ENCODE measurements at places on chromosomes 2 and 18.

DNA sequence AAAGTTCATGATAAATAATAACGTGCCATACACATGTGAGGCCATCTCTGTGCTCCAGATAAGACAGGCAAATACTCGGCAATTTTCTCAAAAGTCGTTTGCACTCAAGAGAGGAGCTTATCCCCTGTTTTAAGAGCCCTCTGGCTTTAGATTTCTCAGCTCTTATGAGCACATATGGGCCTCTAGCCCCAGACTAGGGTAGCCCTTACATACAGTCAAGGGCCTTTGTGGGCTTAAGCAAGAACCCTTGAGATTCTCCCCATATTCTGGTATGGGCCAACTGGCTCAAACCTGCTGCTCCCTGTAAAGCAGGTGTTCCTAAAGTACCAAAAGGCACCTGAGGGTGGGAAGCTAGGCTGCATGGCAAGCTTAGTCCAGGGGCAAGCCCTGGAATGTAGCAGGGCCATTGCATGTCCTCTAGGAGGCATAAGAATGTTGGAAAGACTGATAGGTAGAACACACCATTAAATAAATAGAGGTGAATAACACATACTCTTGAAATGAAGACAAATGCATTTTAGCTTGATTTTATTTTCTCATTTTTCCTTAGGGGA, 66.1 kb downstream of the FASTKD2 start:
- no peak for DNase-seq

DNA sequence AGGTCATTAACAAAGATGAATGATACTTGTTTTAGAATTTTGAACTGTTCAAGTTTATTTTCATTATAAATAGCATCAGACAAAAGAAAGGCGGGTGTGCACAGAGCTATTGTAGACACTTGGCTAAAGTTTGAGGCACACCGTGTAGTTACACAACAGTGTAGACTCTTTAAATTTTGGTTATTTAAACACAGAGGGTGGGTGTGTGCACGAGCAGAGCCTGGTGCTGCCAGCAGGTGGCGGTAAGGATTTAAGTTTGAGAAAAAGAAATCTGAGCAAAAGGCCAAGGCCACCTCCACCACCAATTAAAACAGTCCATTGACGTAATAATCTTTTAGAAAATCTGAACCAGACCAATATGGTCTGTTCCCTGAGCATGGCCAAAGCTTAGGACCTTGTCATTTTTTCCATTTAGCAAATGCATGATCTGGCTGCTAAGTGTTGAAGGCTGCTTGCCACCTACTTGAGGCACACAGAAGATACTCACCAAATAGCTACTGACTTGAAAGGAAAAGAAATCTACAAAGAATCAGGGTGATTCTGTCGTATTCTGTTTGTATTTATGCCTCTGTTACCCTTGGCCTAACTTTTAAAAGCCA, 14.3 kb downstream of the COPS7B start:
- DNase-seq: no peak

DNA sequence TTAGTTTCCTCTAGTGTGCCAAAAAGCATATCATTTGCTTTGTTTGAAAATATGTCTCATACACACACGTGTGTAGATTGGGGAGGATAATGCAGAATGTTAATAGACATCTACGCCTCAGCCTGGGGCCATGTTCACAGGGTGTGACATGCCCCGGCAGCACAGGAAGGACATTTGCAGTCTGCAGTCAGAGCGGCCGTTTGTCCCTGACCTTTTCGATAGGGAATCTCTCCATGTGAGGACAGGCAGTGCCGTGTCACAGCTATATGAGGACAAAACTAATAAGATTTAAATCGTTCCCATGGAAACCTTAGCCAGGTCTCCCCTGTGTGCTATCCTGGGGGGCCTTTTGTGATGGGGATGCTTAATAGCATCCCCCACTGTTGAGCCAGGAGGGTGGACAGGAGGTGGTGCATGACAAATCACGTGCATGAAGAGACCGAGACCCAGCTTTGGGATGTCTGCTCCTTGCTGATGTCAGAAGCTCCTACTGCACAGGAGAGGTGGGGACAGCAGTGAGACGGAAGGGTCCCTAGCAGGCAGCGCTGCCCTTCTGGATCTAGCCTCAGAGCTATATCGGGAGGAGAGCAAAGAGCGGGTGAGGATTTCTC, 100.6 kb downstream of the RNF144A start:
- DNase-seq: no peak

GRCh38 chr2:211455216-211455841, 898.9 kb downstream of the CPS1 start:
- DNase-seq: no peak

DNA sequence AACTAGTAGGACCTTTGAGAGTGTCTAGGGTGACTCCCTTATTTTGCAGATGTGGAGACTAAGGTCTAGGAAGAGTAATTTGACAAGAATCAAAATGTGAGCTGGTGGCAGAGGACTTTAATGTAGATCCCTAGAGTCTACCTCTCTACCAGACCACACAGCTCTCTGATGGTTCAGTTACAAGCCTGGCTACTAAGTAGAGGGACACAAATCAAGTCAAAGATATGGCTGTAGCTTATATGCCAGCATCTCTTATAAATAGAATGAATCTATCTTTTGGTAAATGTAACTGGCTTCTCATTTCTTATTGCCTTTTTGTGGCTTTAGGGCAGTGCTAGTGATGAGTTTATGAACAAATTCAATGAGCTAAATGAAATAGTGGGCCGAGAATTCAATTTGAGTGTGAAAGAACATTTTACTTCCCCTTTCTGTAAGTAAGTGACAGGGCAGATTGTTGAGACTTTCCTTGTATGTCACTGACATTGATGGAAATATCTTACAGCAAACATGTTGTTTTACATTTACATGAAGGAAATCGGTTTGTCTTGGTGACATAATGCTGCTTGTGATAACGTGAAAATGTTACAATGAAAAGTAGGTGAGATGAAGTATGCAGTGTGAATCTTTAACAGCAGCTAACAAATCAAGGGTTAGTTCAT, 28.3 kb downstream of the CSRNP3 start:
- DNase-seq: no peak

DNA sequence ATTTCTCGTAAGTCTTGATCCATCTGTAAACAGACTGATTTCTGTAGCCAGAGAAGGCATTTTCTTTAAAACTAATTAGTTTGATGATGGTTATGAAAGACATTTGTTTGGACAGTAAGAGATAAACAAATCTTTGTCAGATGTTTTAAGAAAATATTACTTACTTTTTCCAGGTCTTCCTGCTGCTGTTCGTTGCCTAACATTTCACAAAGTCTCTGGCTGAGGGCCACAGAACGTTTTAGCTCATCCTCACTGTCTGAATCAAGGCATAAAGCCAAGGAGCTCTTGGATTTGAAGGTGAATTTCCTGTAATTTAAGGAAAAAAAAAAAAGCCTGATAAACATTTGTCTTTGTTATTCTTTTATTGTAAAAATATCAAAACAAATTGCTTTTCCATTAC, 57.8 kb downstream of the VIL1 start:
- DNase-seq: no peak

GRCh38 chr2:48471048-48471474, 58.9 kb upstream of the STON1 start:
- no peak for DNase-seq

- no peak for DNase-seq
Measured at GRCh38 chr2:228771315-228771714, 499.8 kb downstream of the PID1 start.

DNA sequence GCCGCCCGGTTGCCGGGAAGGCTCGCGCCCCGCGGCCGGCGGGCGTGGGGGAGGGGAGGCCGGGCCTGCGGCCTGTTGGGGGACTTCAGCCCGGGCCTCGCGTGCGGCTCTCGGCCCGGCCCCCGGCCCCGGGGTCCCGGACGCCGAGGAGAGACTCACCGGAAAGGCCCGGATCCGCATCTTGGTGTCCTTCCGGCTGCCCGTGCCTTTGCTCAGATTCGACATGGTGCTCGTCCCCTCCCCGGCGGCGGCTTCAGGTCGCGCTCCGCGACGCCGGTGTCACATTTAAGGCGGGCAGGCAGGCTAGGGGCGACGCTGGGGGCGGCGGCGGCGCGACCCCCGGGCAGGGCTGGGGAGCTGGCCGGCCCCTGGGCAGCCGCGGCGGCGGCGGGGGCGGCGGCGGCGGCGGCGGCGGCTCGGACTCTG, 365 bp downstream of the CUL3 start:
- DNase-seq: peak; percentile 17

GRCh38 chr2:9214873-9215272, 8.3 kb downstream of the ASAP2 start:
- DNase-seq: no peak

DNA sequence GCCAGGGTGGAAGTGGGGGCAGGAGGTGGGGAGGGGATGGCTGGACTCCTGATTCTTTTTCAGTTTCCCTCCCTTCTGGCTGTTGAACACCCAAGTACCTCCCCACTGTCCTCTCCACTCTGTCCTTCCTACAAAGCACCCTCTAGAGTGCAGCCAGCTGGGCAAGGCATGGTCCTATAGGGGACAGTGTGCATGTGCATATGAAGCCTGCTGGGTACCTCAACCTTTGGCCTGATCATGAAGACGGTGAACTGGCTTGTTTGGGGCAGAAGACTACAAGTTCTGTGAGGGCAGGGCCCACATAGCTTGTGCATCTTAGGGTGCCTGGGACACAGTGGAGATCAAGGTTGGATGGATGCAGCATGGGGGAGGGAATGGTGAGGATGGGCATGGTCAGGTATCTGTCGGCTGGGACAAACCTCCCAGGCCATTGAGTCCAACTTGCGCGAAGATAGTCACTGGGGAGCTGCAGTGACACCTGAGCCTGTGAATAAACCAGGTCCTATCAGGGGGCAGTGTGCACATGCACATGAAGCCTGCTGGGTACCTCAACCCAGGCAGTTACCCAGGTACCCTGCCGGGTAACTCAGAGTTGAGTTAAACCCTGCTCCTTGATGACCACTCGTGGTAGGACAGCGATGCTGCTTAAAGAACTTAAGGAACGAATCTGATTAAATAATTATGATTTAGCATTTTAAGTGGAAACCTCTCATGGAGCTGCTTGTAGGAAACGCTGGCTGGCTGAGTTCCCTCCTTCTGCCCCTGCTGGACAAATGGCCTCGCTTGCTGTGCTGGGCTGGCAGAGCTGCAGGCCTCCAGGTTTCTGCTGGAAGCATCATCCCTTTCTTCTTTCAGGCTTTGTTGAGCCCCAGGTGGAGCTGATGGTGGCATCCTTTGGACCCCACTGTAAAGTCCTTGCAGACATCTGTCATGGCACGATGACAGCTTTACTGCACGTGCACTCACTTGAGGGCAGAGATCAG, 84.0 kb downstream of the POLR1A start:
- DNase-seq: no peak

- DNase-seq: no peak
Measured at GRCh38 chr2:10935953-10936942, 24.5 kb downstream of the KCNF1 start.

DNA sequence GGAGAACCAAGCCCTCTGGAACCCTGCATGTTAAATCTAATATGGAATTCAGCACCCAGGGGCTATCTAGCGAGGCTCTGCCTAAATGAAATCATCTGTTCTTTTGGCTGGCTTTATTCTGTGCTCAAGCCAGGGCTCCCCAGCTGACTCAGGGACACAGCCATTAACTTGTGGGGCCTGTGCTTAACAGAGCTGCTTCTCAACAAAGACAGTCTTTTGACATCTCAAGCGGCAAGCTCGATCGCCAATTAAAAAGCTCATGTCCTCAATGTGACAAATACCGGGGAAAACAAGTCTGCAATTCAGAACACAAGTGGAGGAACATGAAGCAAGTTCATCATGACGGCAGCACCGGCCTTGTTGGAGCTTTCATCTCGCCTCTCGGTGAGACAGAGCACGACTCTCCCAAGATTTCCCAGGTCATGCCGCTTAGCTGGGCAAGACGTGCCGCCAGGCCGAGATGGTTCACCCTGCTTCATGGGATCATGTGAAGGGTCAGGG, 64.9 kb downstream of the KLHL29 start:
- no peak for DNase-seq

- no peak for DNase-seq
Measured at GRCh38 chr2:66717218-66717905, 282.4 kb downstream of the MEIS1 start.

Measured in NCI-H1930 (cell line).